ENCODE measurements at places on chromosomes 3 and 15. TPM values are rescaled to one million over a fixed set of nuclear protein-coding genes. Genes with fewer than 3 reads are reported as not detected.
A peak's percentile ranks its signal among the peaks of the same experiment; 100 is the strongest.

DNA sequence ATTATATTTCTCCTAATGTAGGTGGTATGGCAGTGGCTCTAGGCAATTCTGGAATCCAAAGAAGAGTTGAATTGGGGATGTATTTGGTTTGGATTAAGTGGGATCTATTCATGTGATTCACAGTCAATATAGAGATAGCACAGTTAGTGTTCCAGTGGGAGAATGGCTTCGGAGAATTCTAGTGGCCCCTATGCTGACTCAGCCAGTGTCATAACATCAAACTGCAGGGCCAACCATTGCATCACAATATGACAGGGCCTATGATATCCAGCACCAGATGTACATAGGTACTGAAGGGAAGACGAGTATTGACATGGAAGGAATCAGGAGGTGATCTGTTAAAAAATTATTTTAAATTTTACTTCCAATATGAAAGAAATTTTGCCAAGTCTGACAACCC, 302.8 kb upstream of the UBE2E2 start:
- no peak for DNase-seq

ZIC4 gene
- not detected for total RNA-seq

DNA sequence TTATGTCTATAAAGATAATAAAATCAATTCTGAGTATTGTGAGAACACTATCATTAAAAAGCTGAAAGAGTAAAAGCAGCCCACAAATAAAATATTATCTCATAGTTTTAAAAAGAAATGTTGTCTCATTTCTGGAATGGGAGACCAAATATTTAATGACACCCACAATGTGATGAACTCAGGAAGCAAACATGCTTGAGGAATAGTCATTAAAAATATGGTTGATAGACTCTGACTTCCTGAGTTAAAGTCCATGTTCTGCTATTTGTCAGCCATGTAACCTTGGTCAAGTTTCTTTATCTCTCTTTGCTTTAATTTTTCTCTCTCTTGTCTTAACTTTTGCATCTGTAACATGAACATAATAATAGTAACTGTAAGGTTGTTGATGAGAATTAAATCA, 35.5 kb upstream of the CHMP2B start:
- no peak for DNase-seq

GRCh38 chr3:57681691-57682090, 11.2 kb downstream of the DENND6A start:
- DNase-seq: no peak

GRCh38 chr3:22089284-22089683, 338.3 kb upstream of the ZNF385D start:
- DNase-seq: no peak

DNA sequence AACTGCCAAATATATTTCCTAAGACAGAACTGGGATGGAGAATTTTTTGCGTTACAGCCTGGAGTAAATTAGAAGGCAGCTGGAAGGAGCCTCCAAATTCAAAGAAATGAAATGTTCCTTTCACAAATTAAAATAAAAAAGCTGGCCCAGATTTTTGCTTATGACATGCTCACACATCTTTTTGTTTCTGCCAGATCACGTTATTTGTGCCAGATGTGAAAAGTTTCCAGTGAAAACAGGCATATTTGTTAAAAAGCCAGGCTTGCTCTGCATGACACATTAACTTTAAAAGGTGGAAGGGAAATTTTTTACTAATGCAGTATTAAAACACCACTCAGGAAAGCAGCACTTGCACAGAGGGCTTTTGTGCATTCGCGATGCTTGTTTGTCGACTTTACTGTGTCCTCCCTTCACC, 23.3 kb upstream of the ACKR4 start:
- no peak for DNase-seq

GRCh38 chr3:47404955-47405790, 24.4 kb downstream of the PTPN23 start:
- no peak for DNase-seq

GRCh38 chr3:81492040-81492439, 269.4 kb downstream of the GBE1 start:
- DNase-seq: no peak

DNA sequence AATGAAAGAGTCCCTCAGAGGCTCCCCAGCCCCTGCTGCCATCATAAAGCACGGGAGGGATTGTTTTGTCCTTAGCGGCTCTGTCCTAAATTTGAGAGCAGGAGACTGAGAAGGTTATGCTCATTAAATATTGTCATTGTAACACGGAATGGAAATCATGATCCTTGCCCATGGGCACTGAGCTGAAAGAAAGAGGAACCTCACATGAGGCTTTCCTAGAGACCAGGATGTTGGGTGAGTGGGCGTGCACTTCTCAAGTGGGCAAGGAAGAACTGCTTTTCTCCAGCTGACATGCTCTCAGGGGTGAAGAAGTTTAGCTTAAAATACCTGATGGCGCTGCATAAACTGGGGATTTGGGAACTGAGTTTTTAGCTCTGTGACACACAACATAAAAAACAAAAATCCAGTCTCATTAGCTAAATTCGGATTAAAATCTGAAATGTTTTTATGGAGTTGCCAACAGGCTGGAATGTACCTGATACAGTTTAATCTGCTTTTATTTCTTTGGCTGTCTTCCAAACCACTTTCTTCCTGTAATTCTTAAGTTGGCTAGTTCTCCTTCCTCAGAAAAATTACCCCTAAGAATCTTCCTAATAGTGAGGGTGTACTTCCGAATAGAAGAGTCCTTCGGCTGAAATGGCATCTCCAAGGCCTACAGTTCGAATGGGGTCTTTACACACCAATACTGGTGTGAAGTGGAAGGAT, 31.7 kb downstream of the ADPGK start:
- DNase-seq: no peak

LNP1 gene
- total RNA-seq: 4.6 TPM

GRCh38 chr3:72782521-72782920, 65.7 kb downstream of the SHQ1 start:
- DNase-seq: no peak

DNA sequence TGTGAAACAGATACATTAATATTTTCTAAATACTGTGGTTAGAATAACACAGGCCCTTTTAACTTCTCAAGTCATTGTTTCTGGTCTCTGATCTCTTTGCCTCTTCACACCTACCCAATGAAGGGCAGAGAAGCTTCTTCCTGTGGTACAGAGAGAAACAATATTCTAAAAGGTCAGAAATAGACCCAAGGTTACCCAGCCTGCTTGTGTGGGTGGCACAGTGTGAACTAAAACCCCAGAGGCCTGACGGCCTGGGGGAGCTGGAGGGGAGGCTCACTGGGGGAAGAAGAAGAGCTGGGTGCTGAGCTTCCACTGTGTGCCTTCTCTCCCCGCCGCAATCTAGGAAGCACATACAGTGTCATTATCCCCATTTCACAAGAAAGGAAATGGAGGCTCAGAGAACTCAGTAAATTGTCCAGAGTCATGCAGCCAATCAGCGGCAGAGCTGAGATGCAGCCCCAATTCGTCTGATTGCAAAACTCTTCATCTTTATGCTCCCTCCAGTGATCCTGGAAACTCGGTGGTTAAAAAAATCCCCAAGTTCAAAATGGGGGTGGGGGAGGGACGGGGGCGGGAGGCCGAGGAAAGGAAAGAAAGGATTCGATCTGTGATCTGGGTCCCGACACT, 64.1 kb upstream of the HEG1 start:
- DNase-seq: peak; percentile 39

DNA sequence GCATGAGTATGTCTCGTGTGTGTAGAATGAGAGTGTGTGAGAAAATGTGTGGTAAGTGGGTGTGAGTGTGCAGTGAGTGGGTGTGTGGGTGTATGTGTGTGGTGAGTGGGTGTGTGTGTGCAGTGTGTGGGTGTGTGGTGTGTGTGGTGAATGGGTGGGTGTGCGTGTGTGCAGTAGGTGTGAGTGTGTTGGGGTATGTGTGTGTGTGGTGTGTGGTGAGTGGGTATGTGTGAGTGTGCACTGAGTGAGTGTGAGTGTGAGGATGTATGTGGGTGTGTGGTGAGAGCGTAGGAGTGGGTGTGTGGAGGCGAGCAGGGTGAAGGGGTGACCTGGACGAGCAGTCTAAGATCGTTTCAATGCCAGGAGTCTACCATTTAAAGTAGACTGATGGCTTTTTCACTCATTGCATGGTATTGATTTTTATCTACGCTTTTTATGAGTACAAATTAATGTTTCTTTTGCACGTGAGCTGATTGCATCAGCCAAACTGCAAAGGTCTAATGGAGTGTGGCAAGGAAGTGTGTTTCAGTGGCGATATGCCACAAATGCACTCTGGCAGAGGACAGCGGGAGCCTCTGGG, 1.6 kb upstream of the CPN2 start:
- no peak for DNase-seq

ECE2 gene
- total RNA-seq: 0.19 TPM

DNA sequence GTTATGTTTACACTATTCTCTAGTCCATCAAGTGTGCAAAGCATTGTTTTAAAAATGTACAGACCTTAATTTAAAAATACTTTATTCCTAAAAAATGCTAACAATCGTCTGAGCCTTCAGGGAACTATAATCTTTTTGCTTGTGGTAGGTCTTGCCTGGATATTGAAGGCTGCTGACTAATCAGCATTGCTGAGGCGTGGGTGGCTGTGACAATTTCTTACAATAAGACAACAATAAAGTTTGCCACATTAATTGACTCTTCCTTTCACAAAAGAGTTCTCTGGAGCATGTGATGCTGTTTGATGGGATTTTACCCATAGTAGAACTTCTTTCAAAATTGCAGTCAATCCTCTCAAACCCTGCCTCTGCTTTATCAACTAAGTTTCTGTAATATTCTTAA, 384.0 kb upstream of the TGFBR2 start:
- no peak for DNase-seq

MKRN2OS gene
- 0.48 TPM for total RNA-seq

CX3CR1 gene
- 1.3 TPM for total RNA-seq

GRCh38 chr15:65275104-65275727, 11.5 kb downstream of the PARP16 start:
- no peak for DNase-seq

- no peak for DNase-seq
These were observed 1181.9 kb downstream of the ROBO2 start for GRCh38 chr3:78221796-78222195.

DNA sequence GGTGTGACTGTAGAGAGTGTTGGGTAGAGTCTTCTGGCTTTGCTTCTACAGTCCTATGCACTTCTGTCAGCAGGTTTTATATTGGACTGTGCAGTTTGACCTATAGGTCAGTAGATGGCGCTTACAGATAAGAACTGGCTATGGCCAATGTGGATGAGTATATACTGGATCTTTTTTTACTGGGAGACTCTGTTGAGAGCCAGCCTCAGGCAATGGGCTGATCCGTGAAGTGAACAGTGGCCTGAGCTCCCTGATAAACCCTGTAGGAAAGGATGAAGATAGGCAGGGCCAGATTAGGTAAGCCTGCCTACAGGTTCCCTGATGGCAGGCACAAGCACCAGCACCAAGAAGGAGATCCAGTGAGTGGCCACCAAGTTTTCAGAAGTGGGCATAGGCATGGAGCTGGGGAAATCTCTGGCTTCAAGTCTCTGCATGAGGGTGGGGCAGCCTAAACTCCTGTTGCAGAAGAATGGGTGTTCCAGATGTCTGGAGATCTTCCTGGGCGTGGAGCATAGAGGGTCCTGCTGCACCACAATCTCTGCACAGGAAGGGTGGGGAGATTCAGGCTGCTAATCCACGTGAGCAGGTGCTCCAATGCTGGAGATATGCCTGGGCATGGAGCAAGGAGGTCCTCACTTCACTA, 326.0 kb upstream of the SGO1 start:
- DNase-seq: no peak

GOLGA6D gene
- not detected for total RNA-seq

DNA sequence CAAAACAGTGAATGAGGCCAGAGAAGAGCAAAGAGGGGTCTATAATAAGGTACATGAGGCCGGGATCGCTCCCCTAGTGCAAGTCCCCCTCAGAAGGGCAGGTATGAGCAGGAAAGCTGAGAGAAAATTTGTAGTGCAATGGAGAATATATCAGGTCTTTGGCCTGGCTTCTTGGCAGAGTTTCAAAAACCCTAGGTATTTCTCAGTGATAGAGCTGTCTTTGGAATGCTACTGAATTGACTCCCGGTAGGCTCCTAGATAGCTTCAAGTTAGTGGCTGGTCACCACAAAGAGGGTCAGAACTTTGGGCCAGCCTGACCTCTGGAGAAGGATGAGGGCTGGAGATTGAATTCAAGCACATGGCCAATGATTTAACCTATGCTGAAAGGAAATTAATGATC, 30.6 kb upstream of the OXTR start:
- DNase-seq: no peak

IGSF10 gene
- total RNA-seq: 0.83 TPM

ABHD5 gene
- 23.5 TPM for total RNA-seq

All from cardiac septum (tissue), 1 donor.